Fibroblast of gingiva (primary cell): ENCODE measurements at places on chromosomes 12 and 14.

GRCh38 chr12:6664902-6665301 lies 2.0 kb upstream of the ING4 start:
- no peak for DNase-seq

DNA sequence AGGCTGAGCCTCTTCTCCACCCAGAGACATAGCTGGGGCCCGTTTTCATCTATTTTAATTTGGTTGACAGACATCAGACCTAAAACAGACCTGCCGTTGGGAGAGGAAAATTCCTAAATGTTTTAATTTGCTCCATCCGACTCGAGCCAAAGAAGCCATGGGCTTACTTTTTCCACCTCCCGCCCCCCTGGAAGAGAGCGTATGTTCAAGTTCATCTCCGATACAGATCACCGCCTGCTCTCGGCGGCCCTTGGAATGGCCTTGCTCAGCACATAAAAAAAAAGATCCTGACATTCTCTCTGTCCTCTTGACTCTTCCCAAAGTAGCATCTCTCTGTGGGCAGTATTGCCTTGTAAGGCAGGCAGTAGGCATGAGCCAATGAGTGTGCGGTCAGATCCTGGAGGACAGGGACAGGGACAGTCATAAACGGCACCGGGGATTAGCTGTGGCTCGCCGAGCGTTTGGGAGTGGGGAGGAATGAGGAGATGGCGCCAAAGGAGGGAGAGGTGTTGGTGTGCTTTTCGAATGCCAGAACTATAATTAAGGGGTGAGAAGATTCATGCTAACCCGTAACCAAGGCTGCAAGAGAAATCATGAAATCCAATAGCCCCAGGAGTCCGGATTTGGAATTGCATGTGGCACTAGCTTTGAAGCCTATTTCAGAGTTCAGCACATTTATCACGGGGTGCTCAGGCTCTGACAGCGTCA lies 47.9 kb upstream of the MEG3 start:
- DNase-seq = no peak

DNA sequence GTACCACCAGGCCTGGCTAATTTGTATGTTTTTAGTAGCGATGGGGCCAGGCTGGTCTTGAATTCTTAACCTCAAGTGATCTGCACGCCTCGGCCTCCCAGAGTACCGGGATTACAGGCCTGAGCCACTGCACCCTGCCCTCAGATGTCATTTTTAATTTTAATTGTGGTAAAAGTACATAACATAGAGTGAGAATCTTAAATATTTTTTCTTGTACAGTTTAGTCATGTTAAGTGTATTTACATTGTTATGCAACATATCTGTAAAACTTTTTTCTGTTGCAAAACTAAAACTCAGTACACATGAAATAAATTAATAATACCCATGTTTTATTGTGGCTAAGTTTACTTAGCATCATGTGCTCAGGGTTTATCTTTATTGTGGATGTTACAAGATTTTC lies 231.4 kb downstream of the ALG10 start:
- no peak for DNase-seq

- DNase-seq = peak; percentile 17
These were observed 60.4 kb upstream of the FAR2 start for GRCh38 chr12:29088611-29089219.

GRCh38 chr12:115305275-115305674 lies 621.3 kb upstream of the TBX3 start:
- no peak for DNase-seq

GRCh38 chr14:93017898-93018297 lies 94.9 kb downstream of the CHGA start:
- no peak for DNase-seq

DNA sequence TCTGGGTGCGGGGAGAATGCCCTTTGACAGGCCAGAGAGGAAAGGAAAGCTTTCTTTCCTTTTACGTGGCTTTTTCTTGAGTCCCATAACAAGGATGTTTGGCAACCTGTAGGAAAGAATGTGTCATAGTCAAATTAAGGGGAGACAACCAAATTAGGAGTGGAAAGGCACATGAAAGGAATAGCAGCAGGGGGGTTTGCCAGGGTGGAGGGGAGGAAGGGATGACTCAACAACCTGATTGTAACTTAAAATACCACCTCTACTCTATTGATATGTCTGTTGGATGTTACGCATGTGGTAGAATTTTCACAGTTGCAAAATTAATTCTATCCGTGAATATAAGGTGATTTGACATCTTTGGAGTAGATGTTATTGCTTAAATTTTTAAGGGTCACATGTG lies 28.5 kb upstream of the MYBPC1 start:
- DNase-seq = no peak

DNA sequence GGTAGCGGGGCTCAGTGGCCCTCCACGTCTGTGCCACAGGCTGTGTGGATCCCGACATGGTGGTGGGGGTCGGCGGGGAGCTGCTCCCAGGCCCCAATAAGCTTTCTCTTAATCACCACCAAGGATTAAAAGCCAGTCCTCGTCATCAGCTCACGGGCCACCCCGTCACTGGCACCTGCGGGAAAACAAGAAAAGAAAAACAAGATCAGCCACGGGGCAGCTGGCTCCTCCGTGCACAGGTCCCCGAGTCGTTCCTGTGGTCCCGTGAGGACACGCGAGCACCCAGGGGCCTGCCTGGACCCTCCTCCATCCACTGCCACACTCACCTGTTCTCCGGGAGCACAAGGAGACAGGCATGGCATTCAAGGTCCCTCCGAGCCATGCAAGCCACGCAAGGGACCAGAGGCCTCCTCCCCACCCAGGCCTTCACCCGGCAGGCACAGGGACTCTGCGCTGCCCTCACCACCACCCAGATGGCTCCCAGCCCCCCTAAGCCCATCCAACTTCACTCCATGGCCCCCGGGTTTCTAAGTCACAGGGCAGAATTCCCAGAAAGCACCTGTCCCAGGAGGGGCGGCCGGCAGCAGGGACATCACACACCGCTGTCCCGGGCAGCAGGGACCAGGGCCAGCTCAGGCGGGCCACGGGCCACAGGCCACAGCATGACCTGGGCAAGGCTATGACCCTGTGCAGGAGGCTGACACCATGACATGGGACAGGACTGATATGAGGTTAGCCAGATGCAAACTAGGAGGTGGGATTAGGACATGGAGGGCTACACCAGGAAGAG lies 72.0 kb downstream of the NCOR2 start:
- no peak for DNase-seq

DNA sequence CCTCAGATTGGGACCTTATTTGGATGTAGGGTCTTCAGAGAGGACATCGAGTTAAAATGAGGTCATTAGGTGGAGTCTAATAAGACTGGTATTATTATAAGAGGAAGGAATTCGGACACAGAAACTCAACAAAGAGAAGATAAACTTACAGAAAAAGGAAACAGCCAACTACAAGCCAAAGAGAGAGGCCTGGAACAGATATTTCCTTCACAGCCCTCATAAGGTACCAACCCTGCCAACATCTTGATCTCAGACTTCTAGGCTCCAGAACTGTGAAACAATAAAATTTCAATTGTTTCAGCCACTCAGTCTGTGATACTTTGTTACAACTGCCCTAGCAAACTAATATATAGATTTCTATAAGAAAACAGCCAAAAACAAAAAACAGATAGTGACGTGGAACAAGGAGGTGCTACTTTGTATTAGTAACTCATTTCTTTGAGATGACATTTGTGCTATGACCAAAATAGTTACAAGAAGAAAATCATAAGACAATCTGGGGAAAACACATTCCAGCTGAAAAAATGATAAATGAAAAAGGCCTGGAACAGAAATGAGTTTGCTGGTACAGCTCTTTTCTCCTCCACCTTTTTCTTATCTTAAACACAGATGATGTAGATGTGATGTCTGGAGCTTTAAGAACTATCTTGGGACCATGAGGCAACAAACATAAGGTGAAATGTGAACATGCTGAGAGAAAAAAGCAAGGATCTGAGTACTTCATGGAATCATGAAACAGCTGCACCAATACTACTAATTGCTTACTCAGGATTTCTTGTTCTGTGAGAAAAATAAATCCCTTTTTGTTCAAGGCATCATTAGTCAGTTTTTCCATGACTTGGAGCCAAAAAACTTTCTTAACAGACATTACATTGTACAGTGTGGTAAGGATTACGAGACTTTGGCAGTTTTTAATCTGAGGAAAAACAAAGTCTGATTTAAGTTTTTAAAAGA lies 243.2 kb downstream of the ANO6 start:
- peak; percentile 90 for DNase-seq

GRCh38 chr12:91704446-91704845 lies 441.2 kb downstream of the BTG1 start:
- DNase-seq = peak; percentile 22

- peak; percentile 61 for DNase-seq
These were observed 1.3 kb downstream of the DCAF5 start for GRCh38 chr14:69151458-69152180.

DNA sequence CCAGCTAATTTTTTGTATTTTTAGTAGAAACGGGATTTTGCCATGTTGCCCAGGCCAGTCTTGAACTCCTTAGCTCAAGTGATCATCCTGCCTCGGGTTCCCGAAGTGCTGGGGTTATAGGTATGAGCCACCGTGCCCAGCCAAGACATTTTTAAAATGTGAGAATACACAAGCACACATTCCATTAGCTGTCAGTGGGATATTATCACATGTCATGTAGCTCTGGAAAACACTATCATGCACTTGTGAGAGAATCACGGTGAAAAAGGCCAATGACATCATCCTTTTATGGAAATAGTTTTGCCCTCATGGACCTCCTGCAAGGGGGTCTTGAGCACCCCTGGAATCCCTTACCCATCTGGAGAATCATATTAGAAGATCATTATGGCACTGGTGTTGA lies 28.3 kb downstream of the ERC1 start:
- no peak for DNase-seq

DNA sequence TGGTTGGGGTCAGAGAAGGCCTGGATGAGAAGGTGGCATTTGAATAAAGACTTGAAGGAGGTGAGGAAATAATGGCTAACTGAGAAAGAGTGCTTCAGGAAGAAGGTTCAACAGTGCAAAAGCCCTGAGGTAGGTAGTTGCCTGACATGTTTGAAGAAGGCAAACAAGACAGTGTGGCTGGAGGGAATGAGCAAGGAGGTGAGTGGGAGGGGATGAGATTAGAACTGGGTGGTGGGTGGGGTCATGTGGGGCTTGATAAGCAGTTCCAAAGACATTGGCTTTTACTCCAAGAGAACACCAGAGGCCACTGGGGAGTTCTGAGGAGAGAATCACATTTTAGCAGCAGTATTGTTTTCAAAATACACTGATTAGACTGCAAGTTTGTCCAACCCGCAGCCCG lies 50.5 kb downstream of the HSPB8 start:
- DNase-seq = no peak

DNA sequence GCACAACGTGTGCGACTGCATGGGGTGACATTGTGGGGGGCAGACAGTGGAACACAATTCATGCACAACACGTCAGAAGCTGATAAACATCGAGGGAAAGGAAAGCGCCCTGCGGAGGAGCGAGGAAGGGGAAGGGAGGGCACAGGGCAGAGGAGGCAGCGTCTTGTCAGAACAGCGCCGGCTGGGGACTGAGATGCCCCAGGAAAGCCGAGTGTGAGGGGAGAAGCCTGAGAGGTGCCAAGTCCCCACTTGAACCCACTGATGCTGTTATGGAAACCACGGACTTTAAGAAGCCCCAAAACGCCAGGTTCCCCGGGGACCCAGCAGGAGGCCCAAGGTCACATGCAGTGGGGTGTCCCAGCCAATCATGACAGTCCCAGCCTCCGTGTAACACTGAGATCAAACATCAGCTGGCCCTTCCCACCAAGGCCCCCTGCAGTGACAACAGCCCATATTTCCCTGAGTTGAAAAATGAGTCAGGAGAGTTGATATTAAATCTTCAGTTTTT lies 70.0 kb downstream of the GALNT9 start:
- no peak for DNase-seq

- DNase-seq = peak; percentile 80
These were observed 96.0 kb downstream of the RASSF9 start for GRCh38 chr12:85740186-85740585.

DNA sequence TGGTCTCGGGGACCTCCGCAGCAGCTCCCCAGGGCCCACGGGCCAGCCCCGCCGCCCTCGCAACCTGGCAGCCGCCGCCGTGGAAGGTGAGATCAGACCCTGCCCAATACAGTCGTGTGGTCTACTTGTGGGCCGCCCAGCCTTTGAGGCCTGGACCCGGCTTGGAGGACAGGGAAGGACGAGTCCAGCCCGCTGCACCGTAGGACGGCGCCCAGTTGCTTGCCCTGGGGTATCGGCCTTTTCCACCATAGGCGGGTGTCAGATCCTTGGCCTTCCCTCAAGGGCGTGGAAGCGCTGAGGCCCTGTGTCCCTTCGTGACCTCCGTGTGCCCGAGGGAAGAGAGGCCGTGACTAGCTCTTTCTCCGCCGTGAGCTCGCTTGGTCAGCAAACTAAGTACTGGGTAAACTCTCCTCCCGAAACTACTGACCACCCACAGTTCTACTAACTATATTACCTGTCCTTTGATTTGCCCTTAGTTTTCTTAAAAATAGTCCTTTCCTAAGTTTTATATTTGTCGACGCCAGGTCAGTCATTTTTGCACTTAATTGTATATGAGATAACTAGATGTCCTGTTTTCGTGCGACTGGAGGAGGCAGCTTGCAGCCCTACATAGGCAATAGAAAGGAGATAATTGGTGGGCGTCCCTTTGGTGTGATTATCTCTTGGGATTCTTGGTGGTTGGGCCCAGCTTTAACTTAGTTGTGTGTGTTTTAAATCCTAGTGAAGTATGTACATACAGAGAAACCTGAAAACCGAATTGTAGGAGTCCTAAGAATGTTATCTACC lies 757 bp downstream of the SLC25A3 start:
- peak; percentile 37 for DNase-seq

DNA sequence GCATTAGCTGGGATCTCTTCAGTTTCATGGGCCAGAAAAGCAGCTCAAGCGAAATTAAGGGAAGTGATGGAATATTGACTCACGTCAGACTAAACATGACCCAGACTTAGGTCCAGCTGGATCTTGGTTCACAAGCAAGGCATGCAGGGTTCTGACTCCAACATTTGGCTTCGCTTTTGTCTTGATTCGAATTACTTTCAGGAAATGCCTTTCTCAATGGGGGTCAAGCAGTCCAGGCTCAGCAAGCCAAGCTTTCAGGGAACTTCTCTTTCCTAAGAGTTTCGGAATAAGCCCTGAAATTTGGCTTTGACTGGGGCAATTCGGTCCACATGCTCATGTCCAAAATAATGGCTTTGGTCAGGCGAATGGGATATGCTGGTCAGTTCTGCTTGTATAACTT lies 678.7 kb upstream of the TMEM132C start:
- DNase-seq = peak; percentile 96

DNA sequence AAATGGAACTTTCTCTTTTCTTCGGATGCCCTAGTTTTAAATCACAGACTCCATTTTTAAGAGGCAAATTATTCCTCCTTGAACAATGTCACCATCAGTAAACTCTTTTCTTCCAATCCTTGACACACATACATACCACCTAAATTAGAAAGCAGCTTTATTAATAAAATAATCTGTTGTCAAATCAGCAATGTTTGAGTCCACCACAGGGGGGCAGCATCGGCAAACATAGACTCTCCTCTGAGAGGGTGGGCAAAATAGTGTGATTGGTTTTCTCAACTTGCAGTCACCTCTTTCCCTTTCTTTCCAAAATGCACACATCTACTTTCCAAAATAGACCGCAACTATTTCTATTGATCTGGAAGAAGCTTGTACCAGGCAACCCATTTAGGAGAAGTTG lies 438.4 kb upstream of the OR4E1 start:
- DNase-seq = no peak
